ENCODE measurements at places on chromosomes 3 and 15. TPM values are rescaled to one million over a fixed set of nuclear protein-coding genes. Genes with fewer than 3 reads are reported as not detected.

CRTC3 gene
- 7.2 TPM for total RNA-seq

INSYN1 gene
- total RNA-seq = not detected

BSN gene
- total RNA-seq = under 0.01 TPM

GCNT3 gene
- total RNA-seq = 10.4 TPM

SCAMP5 gene
- total RNA-seq = 0.72 TPM

GABRR3 gene
- not detected for total RNA-seq
